ENCODE measurements at places on chromosomes 11 and 22.
A peak's percentile ranks its signal among the peaks of the same experiment; 100 is the strongest.

GRCh38 chr11:71336996-71337754 lies 84.8 kb upstream of the SHANK2 start:
- no peak for DNase-seq

DNA sequence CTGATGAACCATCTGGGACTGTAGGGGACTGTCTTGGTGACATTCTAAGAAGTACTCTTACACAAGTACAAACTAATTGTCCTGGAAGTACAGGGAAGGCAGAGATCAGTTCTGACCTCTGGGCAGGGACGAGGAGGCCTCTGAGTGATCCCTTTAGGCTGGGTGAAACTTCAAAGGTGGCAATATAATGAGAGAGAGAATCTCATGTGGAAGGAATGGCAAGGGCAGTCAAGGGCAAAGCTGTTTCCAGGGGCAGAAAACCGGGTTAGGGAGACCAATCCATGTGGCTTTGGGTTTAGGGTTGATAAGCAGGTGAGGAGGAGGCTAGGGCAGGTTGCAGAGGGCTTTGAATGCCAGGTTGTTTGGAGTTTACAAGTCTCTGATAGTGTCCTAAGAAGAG lies 21.3 kb upstream of the MYH9 start:
- no peak for DNase-seq

DNA sequence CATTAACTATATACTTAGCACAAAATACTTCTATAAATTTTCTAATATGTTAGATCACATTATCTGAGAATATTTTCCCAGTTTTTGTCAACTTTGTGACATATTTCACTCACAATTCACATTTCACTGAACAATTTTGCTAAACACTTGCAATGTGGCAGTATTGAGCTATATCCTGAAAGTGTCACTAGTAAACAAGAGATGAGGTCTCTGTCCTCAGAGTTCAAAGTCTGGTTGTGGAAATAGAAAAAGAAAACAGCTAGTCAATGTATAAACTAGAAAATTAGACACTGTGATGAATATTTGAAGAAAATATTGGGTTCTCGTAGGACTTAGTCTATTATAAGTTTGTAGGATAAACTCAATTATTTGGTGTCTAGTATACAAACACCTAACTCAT lies 87.4 kb upstream of the CHORDC1 start:
- no peak for DNase-seq

DNA sequence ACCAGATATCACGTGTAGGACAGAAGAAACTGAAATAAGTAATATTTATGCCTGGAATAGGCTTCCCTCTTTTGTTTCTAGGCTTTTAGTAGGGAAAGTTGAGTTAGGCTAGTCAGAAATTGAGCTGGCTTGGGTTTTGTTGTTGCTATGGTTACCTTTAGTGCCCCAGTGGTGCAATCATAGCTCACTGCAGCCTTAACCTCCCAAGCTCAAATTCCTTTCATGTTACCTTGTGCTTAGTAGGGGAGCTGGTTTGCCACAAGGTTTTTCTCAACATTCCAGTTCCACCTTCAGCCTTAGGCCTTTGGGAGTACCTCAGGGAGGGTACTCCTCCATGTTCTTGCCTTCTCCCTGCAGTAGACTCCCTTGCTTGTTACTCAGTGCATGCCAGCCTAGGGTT lies 69.1 kb upstream of the SUSD2 start:
- peak; percentile 77 for DNase-seq

- peak; percentile 70 for DNase-seq
Observed at GRCh38 chr11:86070142-86071056, 1.5 kb upstream of the PICALM start.

- DNase-seq: no peak
Observed at GRCh38 chr11:71223671-71224660, 28.4 kb downstream of the SHANK2 start.

DNA sequence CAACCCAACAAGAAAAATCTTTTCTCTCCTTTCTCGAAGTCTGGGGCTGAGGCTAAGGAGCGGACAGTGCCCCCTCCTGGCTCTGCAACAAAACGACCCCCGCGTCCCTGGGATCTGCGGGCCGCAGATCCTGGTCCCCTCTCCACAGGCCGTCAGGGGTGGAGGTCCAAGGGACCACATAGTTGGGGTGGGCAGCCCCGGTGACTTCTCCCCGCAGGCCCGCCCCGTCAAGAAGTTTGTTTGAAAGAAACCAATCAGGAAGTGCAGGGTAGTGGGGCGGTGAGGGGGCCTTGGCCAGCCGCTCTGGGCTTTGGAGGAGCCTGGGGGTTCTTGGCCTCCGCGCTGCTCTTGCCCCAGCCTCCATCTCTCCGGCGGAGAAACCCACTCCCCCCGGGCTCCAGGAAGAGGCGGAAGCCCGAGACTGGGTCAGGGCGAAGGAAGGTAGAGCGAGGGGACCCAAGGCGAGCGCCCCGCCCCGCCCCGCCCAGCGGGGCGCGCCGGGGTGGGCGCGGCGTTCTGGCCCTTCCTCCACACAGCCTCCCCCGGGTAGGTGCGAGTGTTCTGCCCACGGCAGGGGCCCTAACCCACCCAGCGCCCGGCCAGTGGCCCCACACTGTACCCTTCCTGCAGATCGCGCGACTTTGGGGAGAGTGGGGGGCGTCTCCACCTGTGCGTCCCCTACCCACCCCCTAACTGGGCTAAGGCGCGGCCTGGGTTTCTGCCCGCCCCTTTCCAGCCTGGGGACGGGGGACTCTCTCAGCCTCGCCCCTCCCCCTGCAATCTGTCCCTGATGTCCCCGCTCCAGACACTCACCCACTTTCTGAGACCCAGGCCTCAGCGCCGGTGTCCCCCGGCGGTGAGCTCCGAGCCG lies 1.3 kb downstream of the TP53I11 start:
- DNase-seq: no peak

DNA sequence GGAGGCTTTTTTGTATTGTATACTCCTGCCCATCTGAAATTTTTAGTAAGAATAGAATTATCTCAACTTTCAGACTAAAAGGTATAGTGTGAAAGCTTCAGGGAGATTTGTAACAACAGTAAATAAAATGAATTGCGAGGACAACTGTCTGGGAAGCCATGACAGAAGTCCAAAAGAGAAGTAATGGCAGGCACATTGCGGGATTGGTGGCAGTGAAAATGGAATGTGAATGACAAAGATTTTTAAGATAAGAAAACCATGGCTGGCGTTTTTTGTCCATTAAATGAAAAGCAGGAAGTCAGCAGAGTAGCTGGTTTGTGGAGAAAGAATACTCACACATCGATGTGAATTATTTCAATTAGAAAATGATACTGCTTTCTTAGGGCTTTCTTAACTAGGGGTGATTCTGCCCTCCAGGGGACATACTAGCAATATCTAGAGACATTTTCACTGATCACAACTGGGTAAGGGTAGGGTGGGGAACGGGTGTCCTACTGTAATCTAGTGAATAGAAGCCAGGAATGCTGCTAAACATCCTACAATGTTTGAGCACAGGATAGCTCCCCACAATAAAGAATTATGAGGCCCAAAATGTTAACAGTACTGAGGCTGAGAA lies 1.6 kb downstream of the NPAT start:
- DNase-seq: peak; percentile 2

DNA sequence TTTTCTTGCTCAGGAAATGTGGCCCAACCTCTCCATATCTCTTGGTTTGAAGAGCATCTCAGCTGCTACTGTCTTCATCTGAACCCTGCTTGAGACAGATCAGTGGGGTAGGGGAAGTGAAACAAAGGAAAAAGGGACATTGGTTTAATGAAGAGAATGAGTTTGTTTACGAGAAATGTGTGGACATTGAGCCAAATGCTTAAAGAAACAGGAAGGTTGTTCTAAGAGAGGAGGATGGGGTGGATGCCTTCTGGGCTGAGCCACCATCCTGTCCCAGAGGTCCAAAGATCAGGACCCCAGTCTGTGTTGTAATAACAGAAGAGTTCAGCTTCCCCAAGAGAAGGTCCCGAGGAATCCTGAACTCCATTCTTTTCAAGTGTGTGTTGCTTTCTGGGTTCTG lies 369.7 kb downstream of the INSC start:
- no peak for DNase-seq

- no peak for DNase-seq
Observed at GRCh38 chr22:37485395-37486223, 575 bp downstream of the MFNG start.

DNA sequence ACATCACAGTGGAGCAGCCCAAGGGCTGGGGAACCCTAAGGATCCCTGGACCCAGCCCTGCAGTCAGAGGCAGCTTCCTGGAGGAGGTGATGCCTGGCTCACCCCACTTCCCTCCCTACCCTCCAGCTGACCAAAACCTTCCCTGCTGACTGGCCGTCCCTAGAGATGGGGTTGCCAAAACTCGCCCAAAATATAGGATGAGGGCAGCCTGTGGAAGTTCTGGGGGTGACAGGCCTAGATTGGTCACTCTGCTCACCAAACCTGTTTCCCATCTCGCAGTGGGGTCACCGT lies 35.0 kb upstream of the PPARA start:
- DNase-seq: no peak

DNA sequence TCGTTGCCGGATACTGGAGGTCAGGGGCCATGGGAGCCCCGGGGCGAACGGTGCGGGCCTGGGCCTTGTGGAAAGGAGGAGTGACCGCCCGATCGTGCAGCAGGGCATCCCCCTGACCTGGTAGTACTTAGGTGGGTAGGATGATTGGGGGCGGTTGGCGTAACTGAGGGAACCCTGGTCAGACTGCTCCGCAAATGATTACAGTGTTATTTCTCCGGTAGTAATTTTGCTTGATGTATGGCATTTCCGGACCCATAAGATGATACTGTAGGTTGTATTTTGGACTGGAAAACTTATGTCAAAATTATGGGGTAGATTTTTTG lies 762 bp downstream of the MTMR3 start:
- DNase-seq: no peak

DNA sequence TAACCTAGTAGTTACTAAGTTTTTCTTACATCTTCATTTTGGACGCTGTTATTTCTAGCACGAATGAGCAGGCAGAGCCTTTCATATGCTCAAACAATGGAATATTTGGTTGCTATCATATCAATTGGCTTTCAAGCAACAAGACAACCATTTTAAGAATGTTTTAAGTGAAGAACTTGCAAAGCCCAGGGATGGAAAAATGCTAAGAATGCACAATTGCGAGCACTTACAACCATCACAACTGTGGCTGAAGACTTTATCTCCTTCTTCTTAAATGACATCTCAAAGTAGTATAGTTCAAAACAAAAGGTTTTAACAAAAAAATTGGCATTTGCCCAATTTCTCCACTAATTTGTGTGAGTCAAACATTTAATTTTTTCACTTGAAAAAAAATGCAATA lies 8.3 kb upstream of the MMP1 start:
- no peak for DNase-seq

DNA sequence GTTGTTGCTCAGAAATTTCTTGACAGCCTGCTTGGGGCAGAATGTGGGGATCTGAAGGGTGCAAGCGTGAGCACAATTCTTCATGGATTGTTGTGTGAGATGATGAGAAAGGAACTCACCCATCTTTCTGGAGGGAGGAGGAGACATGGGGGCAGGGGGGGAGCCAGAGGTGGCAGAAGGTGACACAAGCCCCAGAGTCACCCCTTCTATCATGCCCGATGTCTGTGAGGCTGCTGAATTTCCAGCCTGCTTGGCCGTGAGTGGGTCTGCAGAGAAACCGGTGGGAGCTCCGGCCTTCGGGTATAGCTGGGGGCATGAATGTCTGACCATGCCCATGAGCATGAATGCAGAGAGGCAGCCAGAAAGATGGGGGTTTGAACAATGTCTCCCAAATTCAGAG lies 870.7 kb downstream of the TBC1D22A start:
- DNase-seq: no peak

DNA sequence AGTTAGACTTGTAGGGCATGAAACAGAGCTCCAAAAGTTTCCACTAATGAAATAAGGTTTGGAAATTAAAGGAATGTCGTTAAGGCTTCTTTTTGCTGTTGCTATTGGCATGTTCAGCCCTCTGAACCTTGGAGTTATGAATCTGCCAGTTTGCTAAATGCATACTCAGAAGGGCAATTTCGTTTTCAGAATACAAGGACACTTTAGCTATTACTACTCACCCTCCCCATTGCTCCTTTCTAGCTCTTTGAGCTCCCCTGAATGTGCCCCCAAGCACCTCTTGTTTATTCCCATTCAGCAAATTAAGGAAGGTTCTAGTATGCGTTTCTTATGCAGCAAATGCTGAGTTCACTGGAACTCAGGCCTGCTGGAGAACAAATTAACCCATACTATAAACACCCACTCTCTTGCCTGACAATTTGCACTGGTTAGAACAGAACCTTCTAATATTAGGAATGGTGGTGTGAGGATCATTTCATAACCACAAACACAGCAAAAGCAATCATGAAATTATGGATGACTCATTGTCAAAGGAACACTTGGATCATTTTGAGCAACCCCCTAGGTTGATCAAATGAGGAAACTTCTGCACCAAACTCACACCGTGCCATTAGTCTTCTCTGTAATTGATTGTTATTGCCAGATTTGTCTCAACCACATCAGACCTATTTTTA lies 26.2 kb upstream of the LIN7C start:
- no peak for DNase-seq

- DNase-seq: peak; percentile 99
Observed at GRCh38 chr22:36329254-36330078, 58.3 kb downstream of the MYH9 start.

GRCh38 chr11:107769189-107769588 lies 57.3 kb upstream of the SLN start:
- peak; percentile 71 for DNase-seq

DNA sequence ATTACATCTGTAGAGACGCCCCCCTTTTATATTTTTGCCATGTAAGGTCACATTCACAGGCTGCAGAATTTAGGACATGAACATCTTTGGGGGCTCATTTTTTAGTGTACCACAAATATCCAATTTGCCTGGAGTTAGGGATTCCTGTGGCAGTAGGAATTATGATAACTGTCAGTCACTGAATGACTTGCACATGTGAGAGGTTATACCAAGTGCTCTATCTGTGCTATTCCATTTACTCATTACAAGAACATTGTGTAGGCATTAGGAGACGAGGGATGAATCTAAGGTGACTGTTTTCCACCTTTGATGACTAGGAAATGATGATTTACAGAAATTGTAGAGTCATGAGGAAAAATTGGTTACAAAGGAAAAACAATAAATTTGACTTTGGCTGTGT lies 79.3 kb downstream of the LIF start:
- no peak for DNase-seq

DNA sequence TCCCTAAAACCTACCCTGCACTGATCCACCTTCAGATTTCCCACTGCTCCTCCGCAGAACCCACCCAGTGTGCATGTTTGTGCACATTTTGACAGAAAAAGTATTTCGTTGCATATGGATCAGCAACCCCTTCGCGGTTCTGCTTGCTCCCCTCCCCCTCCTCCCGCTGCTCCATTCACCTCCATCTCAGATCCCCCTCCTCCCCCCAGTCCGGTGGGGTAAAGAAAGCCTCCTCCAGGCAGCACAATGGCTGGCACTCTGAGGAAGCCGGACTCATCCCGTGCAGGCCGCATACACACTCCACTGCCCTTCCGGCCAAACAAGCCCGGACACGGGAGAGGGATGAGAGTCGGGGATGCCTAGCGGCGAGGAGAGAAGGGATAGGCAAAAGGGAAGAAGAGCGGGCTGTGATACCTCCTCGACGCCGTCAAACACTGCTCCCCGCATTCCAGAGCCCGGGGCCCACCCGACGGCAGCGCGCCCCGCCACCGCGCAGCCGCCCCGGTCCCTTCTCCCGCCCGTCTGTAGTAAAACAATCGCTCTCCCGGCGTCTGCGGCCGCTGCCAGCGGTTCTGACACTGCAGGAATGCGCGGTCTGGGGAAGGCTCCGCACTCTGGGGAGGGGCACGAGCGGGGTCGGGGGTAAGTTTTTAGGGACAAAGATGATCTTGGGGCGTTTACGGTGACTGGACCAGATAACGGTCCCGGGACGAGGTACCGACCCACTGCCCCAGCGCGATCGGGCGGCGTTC lies 915 bp downstream of the FEZ1 start:
- DNase-seq: peak; percentile 36

All from kidney tubule cell (primary cell).